ENCODE measurements at places on chromosomes 16 and 17. TPM values are rescaled to one million over a fixed set of nuclear protein-coding genes. Genes with fewer than 3 reads are reported as not detected.

DNA sequence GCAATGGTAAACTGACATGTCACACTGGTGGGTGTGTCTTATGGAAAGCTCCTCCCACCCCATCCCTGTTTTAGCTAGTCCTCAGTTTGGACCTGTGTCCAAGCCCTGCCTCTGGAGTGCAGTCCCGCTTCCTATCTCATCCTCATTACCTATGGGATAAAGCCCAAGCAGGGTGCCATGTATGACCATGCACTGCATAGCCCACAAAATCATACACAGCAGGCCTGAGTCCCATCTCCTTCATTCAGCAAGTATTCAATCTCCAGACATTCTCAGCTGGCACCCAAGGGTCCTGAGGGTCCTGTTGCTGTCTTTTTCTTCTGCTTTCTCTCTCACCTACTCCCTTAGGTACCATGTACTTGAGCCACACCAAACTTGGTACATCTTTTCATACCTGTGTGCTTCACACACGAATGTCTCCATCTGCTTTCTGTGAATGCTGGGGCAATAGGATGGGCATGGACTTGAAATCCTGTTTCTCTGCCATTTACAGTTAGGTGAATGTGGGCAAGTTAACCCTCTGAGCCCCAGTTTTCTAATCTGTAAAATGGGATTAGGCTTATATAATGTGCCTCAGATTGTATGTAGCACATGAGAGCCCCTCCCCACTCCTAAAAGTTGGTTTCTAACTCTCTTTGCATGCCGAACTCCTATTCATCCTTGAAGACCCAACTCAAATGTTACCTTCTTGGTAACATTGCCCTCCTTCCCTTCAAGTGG lies 28.5 kb downstream of the TNS4 start:
- no peak for DNase-seq

DNA sequence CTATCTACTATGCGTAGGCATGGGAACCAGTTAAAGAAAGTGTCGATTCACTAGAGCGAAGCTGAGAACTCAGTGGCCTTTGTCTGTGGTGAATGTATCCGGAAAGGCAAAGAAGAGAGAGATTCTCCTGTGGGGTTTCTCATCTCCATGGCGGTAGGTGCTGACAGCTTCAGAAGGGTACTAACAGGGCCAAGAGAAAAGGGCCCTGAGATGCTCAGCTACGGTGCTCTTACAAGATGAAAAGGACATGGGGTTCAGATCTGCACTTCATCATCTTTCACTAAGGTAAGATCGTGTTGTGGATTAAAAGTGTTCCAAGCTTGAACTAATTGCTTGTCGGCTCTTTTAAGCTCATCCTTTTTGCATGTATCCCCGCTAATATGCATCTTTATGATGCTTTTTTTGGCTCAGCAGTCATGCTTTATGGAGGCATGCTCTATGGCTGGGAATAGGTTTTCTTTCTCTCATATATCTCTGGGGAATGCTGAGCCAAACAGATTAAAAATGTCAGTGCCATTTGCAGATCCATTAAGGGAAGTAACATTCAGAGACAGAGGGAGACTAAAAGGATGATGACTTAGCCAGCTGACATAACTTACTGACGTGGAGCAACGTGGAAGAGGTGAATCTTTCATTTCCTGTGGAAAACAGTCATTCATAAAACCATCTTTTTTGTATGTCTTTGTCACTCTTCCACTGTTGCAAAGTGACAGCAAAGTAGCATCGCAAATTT lies 29.9 kb downstream of the KCNJ16 start:
- DNase-seq, result no peak

- peak; percentile 66 for DNase-seq
Measured at GRCh38 chr17:56891751-56892150, 22.1 kb downstream of the TRIM25 start.

- peak; percentile 45 for DNase-seq
Measured at GRCh38 chr16:68070806-68071517, 14.2 kb upstream of the NFATC3 start.

- DNase-seq, result peak; percentile 29
Measured at GRCh38 chr17:17685775-17686291, 4.6 kb downstream of the RAI1 start.

GRCh38 chr17:72588961-72589360 lies 468.1 kb downstream of the SOX9 start:
- DNase-seq, result peak; percentile 7

DNA sequence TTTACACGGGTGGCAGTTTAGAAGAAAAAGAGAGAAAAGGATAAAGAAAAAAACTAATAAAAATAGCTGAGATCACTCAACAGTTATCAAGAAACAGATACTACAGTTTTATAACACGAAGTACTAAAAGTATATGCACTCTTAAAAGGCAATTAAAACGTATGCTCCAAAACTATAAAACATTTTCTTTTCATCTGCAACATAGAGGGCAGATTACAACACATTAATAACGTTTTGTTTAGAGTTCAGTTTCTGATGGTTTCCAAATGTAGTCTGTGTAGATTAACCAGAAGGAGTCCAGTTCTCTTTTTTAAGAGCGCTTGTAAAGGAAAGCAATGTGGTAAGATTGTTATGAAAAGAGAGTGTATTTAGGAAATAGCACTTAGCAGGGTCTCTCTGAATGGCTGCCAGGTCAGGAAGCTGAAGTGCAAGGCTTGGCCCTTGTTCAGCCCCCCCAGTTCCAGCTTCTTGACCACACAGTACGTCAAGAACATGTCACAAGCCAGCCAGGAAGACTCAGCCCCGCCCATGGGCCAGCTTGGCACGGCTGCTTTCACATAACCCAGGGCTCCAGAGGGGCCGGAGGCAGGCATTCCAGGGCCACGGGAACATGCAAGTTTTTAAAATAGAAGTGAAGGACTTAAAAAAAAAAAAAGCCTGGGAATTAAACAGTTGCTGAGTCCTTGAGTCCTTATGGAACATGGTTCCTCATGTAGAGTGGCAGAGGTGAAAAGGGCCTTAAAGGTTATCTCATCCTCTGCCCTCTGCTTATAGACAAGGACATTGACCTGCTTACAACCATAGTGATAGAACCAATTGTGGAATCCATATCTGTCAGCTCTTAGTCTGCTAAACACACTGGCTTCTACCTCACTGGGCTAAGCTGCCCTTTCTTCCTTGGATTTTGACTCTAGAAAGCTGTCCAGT lies 147.4 kb upstream of the TBX2 start:
- DNase-seq, result no peak

GRCh38 chr16:81737885-81738536 lies 41.1 kb upstream of the PLCG2 start:
- peak; percentile 90 for DNase-seq

- peak; percentile 58 for DNase-seq
Measured at GRCh38 chr17:40309031-40309948, at the start of gene RARA. TSS of gene RARA (plus strand) at chr17:40309180. CDS start at chr17:40331219, 22,039 bp downstream.

GRCh38 chr16:10566613-10567012 lies 13.8 kb downstream of the EMP2 start:
- DNase-seq, result no peak

DNA sequence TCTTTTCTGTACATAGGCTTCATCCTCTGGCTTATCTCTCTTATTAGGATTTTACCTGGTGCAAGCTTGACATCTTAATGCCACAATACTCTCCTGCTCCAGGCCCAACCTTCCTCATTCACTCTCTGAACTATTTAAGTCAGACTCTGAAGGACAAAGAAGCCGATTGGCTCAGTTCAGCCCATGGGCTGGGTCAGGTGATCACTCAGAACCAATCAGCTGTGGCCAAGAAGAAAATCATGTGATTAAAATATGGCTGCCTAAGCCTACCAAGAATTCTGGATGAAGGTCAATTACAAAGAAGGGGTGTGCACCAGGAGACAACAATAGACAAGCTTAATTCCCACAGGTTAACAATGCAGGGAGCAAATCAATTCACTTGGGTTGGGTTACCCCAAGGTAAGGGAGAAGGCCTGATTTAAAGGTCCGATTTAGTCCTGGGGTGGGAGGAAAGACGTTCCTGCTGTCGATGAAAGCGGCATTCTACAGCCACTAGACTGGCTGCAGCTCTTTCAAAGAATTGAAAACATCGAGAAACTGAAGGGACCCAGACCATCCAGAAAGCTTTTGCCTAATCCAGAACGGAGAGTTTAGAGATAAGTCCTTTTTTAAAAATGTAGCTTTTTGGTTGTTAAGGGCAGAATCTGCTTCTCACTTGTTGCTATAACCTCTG lies 42.9 kb upstream of the NFAT5 start:
- peak; percentile 48 for DNase-seq

GRCh38 chr16:83343935-83344366 lies 463.8 kb upstream of the HSBP1 start:
- no peak for DNase-seq

- DNase-seq, result no peak
Measured at GRCh38 chr17:69047368-69048263, 13.1 kb downstream of the ABCA9 start.

GRCh38 chr17:34996422-34997285 lies 16.3 kb downstream of the LIG3 start:
- DNase-seq, result no peak

DNA sequence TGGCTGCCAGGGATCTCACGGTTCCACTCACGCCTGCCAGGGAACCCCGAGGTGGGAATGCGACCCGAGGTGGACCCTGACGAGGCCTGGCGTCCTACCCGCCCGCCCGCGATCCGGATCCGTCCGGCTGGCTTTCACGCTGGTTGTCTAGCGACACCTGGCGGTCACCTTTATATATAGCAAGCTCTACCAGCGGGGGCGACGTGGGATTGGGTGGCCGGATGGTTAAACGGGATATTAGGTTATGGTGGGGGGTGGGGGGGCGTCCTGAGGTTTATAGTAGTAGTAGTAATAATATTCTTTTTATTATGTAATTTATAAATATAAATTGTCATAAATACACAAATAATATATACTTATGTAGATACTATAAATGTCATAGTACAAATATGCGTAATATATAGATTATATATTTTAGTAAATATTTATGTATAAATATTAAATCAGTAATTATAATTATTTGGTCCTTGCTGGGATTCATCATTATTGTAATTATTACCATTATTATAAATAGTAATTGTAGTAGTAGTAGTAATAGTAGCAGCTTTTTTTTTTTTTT lies 136.9 kb downstream of the KCNJ12 start:
- peak; percentile 83 for DNase-seq

GRCh38 chr17:6177941-6178694 lies 107.9 kb downstream of the WSCD1 start:
- DNase-seq, result no peak

DNA sequence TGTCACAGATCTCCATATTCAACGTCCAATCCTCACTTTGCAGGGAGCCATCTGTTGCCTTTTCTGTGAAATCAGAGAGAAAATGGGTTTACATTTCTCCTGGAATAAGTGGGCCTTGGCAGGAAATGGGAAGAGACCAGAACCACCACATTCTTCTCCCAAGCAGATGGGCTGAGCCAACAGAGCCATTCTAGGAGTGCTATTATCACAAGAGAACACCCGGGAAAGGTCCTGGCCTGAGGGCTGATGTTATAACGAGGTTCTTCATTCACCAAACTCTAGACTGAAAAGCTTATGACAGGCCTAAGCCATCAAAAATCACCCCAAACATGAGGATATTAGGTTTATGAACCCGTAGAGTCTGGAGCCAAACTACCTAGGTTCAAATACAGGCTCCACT lies 64.7 kb downstream of the TOM1L2 start:
- no peak for DNase-seq

DNA sequence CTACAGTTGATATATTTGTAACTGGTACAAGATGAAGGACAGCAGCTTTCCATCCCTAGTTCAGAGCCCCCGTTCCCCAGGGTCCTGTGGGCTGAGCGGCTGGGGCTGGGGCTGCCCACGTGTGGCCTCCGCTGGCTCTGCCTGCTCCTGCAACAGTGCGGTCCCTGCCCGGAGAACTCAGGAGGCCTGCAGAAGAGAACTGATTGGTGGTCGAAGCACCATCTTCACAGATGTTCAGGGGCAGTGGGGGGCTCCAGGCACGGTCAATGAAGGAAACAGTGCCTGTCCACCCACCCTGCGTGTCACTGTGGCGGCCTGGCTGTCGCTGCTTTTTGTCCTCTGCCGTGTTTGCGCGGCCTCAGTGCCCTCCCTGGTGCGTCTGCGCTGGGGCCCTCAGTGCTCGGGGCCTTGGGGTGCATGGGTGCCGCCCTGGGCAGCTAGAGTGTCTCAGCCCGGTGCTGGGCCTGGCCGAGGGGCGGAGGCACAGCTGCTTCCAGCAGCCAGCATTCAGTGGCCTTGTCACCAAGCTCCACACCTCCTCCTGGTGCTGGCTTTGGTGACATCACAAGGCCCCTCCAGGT lies 4.2 kb upstream of the NUDT16L1 start:
- DNase-seq, result no peak

DNA sequence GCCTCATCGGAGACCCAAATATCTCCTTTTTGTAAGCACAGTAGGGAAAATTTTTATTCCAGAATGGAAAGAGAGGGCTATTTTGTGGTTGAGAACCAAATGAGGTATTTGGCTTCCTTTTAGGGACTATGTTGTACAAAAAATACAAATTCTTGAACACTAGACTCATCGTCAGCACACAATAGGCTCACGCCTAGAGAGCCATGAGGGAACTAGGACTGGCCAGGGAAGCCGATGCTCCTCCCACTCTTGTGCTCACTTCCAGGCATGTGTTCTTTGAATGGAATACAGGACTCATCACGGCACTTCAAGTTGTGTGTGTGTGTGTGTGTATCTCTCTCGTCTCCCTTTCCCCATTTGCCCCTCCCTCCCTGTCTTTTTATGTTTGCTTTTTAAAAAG lies 17.8 kb upstream of the BLMH start:
- DNase-seq, result no peak

GRCh38 chr16:55000595-55000994 lies 69.9 kb downstream of the IRX5 start:
- no peak for DNase-seq

DNA sequence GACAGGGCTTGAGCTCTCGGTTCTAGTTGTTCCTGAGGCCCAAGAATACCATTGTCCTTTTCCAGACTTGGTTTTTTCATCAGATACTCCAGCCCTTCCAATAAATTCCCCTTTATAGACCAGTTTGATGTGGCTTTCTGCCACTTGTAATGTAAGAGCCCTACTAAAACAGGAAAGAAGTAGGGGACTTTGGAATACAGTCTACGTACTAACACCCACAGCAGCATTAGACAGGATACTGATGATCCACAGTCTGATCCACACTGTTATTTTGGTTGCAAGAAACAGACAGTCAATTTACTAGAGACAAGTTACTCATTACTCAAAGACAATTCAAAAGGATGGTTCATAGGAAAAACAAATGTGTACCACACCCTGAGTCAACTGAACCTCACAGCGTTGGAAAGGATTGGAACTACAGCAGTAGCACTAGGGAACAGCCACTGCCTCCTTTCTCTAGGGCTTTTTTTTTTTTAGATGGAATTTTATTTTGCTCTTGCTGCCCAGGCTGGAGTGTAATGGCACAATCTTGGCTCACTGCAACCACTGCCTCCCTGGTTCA lies 45.9 kb upstream of the MED13 start:
- DNase-seq, result no peak

- DNase-seq, result no peak
Measured at GRCh38 chr17:77935121-77935571, 23.4 kb upstream of the TNRC6C start.

Gene KRTAP4-6
- not detected for total RNA-seq

Gene SLC12A3
- not detected for total RNA-seq

Gene CHST6
- not detected for total RNA-seq

Gene TMEM97
- 36.1 TPM for total RNA-seq

Gene NPIPA8
- total RNA-seq, result 0.54 TPM

Gene NECAB2
- not detected for total RNA-seq

Gene GSDMA
- total RNA-seq, result 1.6 TPM

Gene CD300LB
- not detected for total RNA-seq

Gene DNASE1L2
- total RNA-seq, result 0.32 TPM

Gene CHD9NB
- not detected for total RNA-seq

Gene DHX58
- total RNA-seq, result 36.2 TPM

Gene KRTAP1-4
- not detected for total RNA-seq
